Activated CD4-positive, alpha-beta T cell treated with anti-CD3 and anti-CD28 coated beads for 1 hour (primary cell): ENCODE measurements at places on chromosomes 7 and 10.

DNA sequence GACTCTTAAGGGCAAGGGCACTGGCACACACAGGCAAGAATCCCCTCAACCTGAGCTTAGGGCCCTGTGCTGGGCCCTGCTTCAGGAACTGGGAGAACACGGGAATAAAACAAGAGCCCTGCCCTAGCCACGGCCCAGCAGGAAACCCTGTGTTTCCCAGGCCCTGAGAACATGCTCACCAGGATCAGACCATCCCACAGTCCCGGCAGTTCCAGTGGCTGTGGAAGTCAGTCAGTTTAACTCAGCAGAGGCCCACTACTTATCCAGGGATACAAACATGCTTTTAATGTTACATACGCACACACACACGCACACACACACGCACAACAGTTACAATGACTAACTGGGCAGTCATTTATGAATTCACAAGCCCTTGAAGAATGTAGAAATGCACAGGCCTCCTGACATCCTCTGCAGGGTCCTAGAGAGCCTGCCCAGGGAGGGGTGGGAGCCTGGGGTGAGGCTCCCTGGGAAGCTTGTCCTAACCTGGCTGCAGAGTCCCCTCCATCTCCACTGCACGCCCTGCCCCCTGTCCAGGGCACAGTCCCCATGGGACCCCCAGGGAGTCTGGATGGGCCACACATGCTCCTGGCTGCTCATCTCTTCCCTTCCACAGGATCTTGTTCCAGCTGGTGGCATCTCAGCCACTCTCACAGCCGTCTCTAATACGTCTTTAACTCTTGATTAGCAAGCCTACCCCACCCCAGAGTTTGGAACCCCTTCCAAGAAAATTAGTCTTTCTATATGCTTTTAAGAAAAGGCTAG lies 97.6 kb downstream of the TCERG1L start:
- DNase-seq = no peak

DNA sequence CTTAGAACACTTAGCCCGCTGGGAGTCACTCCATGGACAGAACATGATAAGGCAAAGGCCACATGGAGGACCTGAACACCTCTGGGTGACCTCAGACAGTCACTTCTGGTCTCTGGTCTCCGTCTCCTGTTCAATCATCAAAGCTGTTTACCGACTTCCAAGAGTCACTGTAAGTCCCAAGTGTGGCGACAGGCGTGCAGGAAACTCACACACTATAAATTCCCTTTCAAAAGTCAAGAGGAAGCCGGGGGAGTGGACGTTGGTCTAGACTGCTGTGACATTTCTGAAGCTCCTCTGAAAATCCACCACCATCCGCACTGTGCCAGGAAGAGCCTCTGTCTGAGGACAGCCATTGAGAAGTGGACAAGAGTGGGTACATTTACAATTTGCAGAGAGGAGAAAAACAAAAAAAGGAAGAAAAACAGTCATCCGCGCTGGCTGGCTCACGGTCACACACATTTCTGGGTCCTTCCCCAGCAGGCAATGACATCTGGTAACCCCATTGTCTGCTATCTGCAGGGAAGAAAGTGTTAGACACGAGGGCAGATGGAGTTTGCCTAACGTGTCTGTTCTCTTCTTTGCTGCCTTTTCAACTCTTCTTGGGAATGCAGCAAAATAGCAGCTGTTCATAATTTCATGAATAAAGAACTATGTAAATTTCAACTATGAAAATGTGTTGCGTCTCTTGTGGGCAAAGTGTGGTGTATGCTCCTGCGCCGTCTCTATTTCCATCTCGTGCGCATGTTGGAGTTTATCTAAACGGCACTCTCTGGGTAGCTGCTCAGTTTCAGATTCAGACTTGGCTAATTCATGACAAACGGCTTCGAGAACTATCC lies 32.9 kb upstream of the CUX1 start:
- DNase-seq = no peak

- no peak for DNase-seq
Measured at GRCh38 chr10:12614177-12614995, 265.0 kb downstream of the CAMK1D start.

DNA sequence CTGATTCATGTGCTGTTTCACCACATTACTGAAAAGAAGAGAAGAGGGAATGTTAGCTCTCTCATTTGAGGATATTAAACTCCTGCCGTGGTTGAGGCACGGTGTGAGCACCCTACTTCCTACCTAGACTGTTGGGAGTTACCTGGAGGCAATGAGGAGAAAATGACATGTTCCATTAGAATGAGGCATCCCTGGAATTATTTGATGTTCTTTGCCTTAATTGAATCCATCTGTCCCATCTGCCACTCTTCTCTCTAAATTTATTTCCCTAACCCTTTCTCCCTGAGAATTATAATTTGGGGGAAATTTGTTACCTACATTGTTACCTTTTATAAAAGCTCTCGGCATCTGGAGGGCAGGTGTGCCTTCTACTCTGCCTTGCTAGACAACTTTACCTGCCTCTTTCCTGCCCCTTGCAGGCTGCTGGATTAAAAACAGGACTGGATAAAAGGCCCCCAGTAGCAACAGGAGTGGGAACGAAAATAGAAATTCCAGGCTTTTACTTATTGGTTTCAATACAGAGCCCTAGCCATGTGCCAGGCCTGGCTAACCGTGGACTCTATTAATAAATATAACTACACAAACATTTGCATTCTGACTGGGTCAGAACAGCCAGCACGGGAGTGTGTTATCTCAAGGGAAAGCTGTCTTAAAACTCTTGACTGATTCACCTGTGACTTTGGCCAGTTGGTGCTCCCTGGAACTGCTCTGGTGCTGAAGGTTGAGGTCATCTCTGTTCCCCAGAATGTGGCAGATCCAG lies 4.4 kb upstream of the ATXN7L1 start:
- DNase-seq = no peak

GRCh38 chr10:16910793-16911164 lies 93.6 kb upstream of the RSU1 start:
- DNase-seq = no peak

DNA sequence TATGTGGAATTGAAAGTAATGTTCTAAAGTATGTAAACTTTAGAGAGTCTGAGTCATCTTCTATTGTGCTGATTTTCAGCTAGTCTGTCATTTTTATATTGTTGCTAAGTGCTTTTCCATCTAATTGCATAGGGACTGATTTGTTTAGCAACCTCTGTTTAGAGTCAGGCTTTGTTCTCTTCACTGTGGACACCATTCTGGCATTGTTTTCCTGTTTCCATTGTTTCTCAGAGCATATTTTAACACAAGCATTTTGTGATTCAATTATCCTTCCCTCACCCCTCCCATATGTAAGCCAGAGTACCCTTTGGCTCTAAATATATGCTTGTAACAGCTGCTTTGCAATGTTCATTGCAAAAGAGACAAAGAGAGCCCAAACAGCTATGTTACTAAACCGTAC lies 748.4 kb upstream of the PHF14 start:
- no peak for DNase-seq

DNA sequence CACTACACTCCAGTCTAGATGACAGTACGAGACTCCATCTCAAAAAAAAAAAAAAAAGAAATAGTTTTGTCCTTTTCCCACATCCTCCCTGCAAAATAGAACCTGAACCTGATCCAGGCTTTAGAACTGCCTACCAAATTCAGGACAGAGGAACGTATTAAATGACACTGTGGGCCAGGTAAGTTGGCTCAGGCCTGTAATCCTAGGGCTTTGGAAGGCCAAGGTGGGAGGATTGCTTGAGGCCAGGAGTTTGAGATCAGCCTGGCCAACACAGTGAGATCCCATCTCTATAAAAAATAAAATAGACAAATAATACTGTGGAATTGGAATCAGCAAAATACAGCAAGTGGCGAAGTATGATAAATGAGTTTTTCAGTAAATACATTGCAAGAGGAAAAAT lies 10.0 kb upstream of the BNIP3 start:
- no peak for DNase-seq

DNA sequence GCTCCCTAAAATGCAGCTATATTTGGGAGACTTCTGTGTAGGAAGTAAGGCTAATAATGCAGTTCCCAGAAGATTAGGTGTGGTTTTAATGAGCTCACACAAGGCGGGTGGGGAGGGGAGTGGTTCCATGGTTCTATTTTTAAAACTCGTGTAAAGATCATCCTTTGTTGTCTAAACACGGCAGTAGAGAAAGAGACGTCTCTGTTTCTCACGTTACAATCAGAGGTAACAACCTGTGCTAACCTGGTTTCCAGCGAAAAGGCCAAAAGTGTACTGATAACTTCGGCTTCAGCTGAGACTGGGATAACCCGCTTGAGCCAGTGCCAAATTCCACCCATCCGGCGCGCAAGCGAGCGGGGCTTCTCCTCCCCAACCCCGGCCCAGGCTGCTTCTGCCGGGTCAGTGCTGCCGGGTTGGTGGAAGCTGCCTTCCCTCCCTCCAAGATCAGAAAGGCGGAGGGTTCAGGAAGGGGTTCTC lies 2.5 kb upstream of the MAP3K8 start:
- no peak for DNase-seq

DNA sequence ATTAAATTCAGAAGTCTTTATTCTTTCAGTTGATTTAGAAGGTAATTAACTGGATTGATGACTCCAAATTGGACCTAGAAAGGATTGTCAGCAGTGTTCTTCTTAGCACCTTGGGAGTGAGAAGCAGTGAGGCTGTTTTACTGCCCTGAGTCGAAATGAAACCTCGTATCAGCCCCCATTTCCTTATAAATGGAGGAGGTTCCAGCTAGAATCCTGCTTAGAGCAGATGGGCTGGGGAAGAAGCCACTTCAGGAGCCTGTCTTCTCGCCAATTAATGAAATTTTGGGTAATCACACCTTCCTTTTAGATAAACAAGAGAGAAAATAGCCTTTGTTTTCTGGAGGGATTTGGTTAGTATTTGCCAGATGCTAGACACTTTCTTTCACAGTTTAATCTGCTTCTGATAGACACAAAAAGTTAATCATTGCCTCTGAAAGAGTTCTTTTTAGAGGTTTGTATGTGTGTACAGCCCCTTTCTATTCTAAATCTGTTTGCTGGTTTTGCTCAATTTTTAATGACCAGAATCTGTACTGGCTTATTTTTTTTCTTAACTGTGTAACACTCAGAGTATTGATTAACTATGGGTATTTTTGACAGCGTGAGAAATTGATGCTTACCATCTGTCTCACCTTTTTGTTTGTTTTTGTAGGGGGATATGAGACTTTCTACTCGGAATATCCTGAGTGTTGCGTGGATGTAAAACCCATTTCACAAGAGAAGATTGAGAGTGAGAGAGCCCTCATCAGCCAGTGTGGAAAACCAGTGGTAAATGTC lies 4.6 kb downstream of the DUSP5 start:
- no peak for DNase-seq

- DNase-seq = no peak
Measured at GRCh38 chr10:91313-91712, 42.2 kb upstream of the TUBB8 start.

- DNase-seq = no peak
Measured at GRCh38 chr7:91557789-91558404, 293.7 kb downstream of the FZD1 start.

DNA sequence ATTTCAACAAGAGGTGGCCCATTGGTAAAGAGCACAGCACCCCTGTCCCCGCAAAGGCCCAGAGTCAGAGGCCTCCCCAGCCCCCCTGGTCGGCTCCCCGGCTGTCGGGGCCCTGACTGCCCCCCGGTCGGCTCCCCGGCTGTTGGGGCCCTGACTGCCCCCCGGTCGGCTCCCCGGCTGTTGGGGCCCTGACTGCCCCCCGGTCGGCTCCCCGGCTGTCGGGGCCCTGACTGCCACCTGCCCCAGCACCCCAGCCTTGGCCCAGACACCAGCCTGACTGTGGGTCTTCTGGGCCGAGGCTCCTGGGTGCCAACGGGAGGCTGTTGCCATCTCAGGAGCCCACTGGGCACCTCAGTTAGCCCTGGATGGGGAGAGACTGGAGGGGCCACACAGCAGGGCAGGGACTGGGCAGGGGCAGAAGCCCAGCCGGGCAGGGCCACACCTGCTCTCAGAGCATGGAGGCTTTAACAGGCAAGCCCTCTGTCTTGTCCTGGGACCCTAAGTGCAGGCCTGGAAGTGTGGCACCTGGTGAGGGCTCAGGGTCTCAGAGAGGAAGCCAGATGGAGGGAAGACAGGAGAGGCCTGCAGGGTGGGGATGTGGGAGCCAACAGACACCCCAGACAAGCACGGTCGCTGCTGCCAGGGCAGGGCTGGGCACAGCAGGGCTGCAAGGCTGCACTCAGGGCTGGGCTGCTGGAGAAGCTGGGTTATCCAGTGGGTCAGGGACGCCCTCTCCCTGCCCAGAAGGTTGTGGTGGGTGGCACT lies 56.5 kb downstream of the JAKMIP3 start:
- DNase-seq = no peak

DNA sequence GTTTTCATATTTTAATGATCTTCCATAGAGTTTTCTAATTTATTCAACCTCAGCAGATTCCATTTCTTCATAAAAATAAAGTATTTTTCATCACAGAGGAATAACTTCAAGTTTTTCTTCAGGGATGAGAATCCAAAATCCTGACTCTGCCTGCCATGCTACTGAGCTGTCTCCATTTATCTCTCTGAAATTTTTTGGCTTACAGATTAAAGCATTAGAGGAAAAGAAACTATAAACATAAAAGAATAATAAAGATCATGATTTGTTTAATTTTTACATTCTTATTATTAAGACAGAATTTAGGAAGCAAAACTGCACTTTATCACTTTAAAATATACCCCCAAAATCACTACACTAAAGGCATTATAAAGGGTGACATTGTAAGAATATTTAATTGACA lies 301.8 kb upstream of the NFE2L3 start:
- DNase-seq = no peak

- no peak for DNase-seq
Measured at GRCh38 chr10:49526619-49527018, 12.3 kb downstream of the ERCC6 start.

DNA sequence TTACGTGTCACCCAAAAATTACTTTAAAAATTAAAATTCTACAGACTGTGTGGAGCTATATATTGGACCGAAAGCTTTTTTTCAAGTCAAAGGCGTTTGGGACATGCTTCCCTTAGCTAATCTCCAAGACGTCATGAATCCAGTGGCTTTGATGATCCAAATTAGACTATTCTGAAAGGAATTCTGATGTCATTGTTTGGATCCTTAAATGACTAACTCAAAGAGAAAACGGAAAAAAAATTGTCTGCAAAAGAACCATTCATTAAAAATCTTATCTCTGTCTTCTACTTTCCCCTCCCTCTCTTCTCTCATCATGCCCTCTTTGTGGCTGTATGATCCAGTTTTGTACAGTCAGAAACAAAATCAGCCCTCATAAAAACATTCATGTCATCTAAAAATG lies 161.8 kb downstream of the ETV1 start:
- DNase-seq = no peak

- no peak for DNase-seq
Measured at GRCh38 chr10:110790913-110791506, 80.7 kb upstream of the PDCD4 start.
